Peyer's patch (tissue), 4 donors: ENCODE measurements at places on chromosomes 6 and 20.

DNA sequence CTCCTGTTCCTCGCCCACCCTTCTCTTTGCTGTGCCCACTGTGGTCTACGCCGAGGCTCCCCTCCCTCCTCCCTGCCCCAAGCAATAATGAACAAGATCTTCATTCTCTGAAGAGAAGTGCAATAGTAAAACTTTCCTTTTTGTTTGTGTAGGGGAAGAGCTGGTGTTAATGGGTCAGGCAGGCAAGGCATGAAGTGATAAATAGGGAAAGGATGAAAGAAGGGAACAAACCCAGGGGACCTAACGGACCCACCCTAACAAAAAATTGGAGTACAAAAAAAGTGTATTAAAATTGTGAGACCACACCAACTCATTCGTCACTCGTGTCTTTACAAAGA lies 66.9 kb downstream of the ZBTB2 start:
- no peak for DNase-seq

DNA sequence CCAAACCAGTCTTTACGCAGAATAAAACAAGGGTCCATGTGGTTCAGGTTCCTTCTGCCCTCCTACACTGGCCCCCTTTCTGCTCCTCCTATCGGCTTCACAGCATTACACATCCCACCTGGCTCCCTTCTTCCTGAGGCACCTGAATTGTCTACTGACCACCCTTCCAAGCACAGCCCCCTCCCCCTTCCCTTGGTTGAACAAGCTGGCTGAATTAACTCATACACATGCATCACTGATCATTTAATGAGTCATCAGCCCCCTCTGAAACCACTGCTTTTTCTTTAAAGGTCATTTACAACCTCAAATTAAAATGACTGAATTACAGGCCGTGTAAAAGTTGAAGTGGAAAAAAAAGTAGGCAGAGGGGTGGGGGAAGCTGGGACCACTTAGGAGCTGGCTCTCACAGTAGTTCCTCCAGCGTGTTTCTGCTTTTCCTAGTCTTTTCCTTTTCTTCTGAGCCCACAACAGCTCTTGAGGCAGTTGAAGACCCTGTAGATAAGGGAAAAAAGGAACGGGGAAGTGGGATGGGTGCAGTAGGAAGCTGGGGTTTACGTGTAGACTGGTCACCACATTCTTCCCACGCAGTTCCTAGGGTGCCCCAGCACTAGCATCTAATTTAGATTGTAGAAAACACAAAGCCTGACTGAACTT lies 67.6 kb downstream of the FYN start:
- DNase-seq: no peak

DNA sequence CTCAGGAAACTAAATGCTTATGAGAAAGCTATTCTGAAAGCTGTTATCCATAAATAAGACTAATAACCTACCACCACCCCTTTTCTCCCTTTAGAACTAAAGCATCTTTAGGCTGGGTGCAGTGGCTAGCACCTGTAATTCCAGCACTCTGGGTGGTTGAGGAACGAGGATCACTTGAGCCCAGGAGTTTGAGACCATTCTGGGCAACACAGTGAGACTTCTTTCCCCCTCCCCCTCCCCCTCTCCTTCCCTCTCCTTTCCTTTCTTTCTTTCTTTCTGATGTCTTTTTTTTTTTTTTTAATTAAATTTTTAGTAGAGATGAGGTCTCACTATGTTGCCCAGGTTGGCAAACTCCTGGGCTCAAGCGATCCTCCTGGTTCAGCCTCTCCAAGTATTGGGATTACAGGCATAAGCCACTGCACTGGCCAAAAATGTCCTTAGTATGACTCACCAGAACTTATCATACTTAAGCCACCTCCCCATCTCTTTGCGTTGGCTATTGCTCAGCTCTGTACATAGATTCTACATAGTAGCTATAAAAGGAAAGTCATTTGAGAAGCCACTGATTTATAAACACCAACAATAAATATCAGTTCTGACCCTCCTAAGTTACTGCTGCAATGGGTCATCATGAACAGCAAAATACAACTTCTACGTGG lies 54.8 kb upstream of the SPDEF start:
- no peak for DNase-seq

DNA sequence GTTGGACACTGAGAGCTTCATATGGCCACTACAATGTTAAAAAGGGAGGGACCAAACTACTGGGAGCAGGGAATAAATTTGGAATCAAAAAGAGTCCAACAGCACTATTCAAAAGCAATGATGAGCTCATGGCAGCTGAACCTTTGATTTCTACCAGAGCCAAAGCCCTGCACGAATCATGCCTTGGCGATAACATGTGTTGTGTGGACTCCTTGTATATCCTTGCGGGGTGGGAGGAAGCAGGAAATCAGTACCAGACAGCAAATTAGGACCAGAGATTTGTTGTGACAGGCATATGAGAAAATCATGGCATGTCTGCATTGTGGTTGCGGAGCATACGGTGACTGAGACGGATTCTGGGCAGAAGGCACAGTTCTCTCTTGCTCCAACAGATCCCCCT lies 85.6 kb upstream of the EMILIN3 start:
- DNase-seq: no peak

- no peak for DNase-seq
Observed at GRCh38 chr6:142927904-142928303, 17.1 kb downstream of the HIVEP2 start.

GRCh38 chr20:64069614-64070243 lies 6.7 kb downstream of the TCEA2 start:
- DNase-seq: no peak

DNA sequence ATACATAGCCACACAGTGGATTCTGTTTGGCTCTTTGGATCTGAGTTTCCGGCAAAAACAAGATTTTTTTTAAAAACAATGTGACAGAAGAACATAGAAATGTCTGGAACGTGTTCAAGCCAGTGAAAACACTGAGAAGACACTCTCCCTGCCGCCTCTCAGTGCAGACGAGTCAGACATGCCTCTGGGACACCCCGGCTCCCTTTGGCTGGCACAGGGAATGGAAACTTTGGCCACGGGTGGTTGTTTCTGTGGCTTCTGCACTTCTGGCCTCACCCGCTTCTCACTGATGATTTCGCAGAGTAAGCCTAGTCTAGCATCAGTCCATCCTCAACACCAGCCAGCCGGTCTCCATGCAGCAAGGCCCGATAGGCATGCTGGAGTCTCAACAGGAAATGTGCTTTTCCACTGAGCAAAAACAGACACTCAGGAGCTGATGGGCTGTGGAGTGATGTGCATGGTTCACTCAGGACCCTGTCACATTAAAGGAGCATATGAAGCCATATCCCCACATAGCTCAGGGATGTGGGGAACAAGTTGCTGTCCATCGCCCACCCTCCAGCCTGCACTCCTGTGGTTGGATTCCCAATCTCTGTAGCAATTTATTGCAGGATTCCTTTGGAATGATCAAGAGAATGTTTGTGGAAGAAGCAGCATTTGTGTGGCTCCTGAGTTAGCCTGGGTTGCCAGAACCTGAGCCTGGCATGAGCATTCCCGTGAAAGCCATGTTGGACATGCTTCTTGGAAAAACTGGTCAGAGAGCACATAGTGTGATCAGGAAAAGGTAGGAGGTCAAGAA lies 262.0 kb upstream of the RIN2 start:
- no peak for DNase-seq
